WTC11 (cell line): ENCODE measurements at places on chromosomes 11 and 22. TPM values are rescaled to one million over a fixed set of nuclear protein-coding genes. Genes with fewer than 3 reads are reported as not detected.

DNA sequence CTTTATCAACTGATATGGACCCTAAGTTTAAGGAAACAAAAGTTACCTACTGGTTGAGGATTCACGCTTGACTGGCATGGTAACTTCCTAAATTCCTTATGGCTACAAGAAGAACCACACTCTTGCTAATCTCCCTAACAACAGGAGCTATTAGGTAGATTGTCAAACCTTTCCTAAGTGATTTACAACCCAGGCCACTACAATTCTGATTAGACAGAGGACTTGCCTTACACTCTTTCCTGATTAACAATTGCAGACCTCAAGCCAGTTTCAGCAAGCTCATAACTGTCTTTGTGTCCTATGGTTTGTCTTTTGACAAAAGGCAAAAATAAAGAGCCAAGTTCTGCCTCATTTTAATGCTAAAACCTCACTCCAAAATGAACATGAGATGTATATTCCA, 16.3 kb downstream of the OR52K2 start:
- no peak for DNase-seq

DNA sequence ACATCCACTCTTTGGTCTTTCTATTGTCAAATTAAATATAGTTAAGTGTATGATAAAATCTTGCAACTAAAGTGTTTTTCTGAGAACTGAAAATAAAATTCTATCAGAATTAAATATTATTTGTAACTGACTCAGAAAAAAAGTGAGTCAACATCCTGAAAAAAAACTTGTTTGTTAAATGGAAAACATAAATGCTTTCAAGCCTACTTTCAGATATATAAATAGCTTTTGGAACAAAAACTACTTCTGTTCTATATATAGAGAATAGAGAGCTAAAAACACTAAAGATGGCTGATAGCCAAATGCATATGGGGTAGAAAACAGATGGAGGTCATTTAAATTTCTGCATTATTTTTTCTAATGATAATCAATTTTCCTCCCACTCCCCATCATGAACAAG, 61.8 kb downstream of the PIK3C2A start:
- no peak for DNase-seq

DNA sequence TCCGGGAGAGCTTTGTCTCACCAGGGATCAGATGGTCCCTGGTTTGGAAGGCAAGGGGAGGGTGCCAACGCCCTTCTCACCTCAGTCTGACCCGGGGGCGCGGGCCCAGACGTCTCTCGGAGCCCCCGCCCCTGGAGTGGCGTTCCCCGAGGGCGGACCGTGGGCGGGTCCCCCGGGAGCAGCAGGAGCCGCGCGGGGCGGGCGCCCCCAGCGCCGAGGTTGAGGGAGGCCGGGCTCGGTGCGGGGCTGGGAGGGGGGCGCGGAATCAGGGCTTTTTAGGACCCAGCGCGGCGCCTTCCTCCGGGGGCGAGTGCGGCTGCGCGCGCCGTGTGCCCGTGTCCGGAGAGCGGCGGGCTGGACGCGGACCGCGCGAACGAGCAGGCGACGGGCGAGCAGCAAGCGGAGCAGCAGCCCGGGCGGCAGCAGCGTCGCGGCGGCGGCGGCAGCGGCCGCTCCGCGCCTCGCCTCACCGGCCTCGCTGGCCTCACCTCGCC, at the start of gene KCNC1:
Gene KCNC1, plus strand, starts transcription at position 364 of the 494 bp plus-strand sequence. CDS start 1,222 bp downstream, outside the sequence.
- peak; percentile 62 for DNase-seq

DNA sequence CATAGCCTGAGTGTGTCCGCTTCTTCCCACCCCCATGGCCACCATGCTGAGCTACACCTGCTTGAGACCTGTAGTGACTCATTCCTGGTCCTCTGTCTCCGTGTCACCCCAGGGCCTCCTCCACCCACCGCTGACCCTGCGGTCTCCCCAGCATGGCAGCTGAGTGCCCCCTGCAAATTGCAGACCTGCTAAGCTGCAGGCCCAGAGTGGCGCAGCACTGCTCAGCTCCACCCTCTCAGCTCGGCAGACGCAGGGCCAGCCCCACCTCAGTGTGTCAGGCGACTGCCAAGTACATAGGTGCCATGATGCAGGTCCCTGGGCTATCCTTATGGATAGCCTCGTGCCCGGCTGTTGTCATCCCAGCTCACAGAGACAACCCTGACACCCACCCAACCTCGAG, 13.1 kb downstream of the MS4A15 start:
- no peak for DNase-seq

GRCh38 chr22:39732625-39733024, 160.9 kb downstream of the ENTHD1 start:
- DNase-seq, result no peak

DNA sequence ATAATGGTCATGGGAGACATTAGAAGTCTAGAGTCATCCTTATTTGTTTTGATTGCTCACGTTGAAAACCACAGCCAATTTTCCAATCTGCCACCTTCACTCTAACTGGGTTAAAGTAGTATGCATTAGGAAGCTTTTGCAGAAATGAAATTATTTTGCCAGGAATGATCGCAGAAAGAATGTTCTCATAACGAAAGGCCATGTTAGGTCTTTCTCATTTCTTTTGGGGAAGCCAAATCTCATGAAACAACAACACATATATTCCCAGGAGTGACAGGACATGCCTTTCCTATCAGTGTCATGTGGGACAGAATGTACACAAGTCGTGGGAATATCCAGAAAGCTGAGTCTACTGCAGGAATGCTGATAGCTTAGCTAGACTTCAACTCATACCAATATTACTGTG, 386.3 kb downstream of the AASDHPPT start:
- DNase-seq, result no peak

The CENATAC gene
- 39.1 to 42.1 TPM (median 41.7 TPM) in 3 replicates for total RNA-seq

DNA sequence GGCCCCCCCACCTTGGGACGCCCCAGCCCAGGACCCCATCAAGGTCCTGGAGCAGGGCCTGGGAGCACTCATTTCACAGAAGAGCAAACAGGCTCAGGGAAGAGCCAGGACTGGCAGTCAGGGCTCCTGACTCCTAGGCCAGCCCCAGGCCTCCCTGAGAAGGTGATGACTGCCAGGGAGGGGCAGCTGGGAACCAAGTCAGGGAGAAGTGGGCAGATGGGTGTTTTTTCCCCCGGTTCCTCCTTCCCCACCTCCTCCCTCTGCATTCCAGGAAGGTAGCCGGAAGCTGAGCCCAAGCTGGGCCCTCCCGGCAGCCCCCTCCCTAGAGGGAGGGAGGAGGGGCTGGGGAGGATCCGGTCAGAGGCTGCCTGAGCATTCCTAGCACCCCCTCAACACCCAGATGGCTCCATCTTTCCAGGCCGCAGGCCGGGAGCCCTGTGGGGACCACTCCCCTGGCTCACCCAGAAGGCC, 19.6 kb downstream of the MYRF start:
- DNase-seq, result peak; percentile 51

The SMDT1 gene
- total RNA-seq, result 39.9 to 50.6 TPM (median 49.6 TPM) in 3 replicates
